ENCODE measurements at places on chromosomes 3 and 15.
A peak's percentile ranks its signal among the peaks of the same experiment; 100 is the strongest.

DNA sequence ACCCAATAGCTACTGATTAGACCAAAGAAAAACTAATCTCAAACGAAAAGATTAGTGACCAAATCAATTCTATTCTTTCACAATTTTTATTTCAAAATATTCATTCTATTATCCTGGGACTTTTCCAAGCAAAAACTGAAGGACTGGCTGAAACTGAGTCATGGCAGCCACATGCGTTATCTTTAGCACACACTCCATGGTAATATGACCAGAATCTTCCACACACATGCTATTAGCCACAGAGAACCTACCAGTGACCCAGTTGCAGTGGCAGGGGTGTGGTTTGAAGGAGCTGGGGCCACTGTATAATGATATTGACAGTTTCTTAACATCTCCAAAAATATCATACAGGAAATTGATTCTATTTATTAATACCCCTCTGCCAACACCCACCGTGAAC, 154.8 kb upstream of the ABI3BP start:
- no peak for DNase-seq

- DNase-seq: no peak
Measured at GRCh38 chr3:142973217-142974009, 9.9 kb upstream of the PAQR9 start.

DNA sequence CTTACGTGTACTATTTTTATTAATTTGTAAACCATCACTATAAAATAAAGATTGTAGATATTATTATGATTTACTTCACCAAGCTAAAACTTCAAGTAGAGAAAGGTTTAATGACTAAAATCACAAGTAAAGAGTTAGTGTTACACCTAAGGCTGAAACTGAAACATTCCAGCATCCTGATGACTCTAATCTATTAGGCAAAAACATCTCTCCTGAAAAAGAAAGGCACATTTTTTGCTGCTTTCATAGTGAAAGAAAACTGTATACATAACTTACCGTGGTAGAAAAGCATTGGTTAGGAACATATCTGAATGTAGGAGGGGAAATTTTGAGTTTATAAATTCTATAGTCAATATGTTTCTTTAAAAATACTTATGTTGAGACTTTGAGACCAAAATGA, 35.4 kb downstream of the CCDC191 start:
- no peak for DNase-seq

DNA sequence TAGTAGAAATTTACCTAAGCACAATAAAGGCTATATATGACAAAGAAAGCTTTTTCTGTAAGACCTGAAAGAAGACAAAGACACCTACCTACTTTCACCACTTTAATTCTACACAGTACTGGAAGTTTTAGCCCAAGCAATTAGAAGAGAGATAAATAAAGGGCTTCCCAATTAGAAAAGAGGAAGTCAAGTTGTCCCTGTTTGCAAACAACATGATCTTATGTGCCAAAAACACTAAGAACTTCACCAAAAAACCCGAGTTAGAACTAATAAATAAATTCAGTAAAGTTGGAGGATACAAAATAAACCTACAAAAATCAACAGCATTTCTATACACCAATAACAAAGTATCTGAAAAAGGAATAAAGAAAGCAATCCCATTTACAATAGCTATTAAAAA, 190.9 kb downstream of the NR2F2 start:
- DNase-seq: no peak

DNA sequence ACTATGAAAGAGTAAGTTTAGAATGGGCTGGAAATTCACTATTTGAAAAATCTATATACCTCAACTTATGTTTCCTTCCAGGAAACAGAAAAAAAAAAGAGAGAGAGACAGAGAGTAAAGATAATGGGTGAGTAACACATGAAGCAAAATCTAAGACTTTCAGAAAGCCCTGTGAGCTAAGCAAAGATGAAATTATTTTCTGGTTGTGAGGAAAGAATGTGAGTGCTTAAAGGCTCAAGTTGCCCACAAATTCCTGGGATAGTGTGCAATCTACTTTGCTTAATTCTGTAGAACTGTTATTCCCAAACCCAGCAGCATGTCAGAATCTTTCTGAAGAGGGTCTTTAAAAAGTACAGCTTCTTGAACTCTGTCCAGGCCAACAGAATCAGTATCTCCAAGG, 337.7 kb upstream of the AGTR1 start:
- DNase-seq: peak; percentile 88
